Stimulated activated naive CD8-positive, alpha-beta T cell treated with anti-CD3 and anti-CD28 coated beads, Interleukin-15, amount 100 ng/mL, for 72 hours (primary cell): ENCODE measurements at places on chromosomes 5 and 9.
A peak's percentile ranks its signal among the peaks of the same experiment; 100 is the strongest.

DNA sequence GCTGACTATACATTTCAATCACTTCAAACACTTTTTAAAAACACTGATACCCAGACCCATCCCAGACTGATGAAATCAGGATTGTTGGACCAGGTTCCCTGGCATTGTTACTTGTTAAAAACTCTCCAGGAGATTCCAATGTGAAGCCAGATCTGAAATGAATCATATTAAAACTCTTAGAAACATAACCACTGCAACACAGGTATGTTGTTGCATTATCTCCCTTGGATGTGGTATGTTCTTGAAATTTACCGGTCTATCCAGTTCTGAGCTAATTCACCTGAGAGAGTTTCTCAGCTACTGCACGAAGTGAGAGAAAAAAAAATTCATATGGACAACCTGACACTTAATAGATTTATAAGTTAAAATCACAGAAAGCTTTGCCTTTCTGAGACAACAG, 21.8 kb downstream of the MEF2C start:
- DNase-seq = no peak

GRCh38 chr9:132610661-132611060, 28.3 kb downstream of the BARHL1 start:
- no peak for DNase-seq

GRCh38 chr5:109453251-109453650, 43.5 kb upstream of the PJA2 start:
- no peak for DNase-seq

- DNase-seq = no peak
Measured at GRCh38 chr5:68299575-68299974, 84.0 kb downstream of the PIK3R1 start.

GRCh38 chr5:110757118-110757729, 18.4 kb downstream of the SLC25A46 start:
- peak; percentile 25 for DNase-seq

DNA sequence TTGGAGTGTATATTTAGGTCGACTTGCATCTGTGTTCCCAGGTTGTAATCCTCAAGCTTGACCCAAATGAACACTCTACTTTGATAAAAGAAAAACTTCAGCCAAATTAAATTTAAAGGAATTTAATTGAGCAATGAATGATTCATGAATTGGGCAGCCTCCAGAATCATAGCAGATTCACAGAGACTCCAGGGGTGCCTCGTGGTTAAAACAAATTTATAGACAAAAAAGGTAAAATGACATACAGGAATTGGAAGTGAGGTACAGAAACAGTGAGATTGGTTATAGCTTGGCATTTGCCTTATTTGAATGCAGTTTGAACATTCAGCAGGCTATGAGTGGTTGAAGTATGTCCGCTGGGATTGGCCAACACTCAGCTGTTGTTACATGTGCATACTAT, 21.6 kb upstream of the SPATA31D4 start:
- no peak for DNase-seq

DNA sequence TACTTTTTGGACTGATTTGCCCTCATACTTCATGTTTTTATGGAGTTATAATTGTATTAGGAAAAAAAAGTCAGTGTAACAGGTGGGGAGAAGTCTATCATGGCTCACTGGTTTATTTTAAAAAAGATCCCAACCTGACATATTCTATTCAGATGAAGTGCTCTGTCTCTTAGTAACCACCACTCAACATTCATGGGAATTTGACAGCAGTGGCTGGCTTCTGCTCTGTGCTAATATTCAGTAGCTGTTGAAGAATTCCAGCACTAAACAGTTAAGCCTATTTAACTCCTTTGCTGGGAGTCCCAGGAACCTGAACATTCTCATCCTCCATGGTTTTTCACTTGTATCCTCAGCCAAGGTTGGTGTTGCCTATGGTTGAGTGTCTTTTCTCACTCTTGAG, 23.1 kb downstream of the CMYA5 start:
- no peak for DNase-seq

GRCh38 chr5:148937239-148937638, 110.8 kb downstream of the ADRB2 start:
- no peak for DNase-seq

- no peak for DNase-seq
Measured at GRCh38 chr9:90787771-90788460, 13.7 kb upstream of the SYK start.

DNA sequence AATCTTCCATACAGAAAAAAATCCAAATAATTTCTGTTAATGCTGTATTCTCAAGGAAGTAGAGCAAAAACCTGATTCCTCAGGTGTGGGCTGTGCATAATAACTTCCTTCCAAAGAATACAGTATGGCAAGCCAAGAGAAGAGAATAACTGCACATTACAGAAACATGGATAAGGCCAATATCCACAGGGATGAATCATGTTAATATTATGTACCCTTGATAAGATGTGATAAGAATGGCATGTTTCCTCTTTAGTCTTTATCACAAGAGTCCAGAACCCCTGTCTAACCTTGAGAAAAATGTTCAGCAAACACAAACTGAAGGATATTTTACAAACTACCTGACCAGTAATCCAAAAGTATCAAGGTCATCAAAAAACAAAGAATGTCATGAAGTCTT, 795.8 kb downstream of the SEMA5A start:
- no peak for DNase-seq

DNA sequence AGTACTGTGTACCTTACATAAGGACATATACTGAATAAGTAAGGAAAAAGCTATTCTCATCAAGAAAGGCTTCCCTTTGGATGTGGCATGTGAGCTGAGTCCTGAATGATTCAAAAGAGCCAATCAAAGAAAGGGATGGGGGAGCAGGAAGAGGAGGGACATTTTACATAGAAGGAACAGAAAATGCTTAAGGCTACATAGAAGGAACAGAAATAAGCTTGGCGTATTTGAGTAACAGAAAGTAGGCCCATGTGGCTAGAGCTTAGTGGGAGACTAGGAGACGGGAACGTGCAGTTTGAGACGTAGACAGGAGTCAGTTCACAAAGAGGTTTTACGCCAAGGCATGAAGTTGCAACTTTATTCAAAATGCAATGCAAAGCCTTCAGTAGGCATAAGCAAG, 126.3 kb downstream of the CEMIP2 start:
- no peak for DNase-seq

GRCh38 chr5:133111299-133111698, 59.5 kb downstream of the HSPA4 start:
- peak; percentile 77 for DNase-seq

- DNase-seq = no peak
Measured at GRCh38 chr5:1351156-1351555, 6.3 kb upstream of the CLPTM1L start.

DNA sequence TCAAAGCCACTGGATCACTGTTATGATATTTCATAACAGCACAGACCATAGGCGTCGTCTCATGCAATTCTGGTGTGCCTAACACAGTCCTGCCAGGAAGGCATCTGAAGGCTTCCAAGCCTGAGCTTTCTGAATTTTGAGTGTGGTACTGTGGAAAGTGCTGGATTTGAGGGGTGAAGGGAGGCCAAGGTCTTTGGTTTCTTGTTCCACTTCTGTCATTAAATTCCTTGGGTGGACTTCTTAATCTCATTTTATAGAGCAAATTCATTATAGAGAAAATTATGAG, 441.3 kb upstream of the PIK3R1 start:
- DNase-seq = no peak

- DNase-seq = no peak
Measured at GRCh38 chr9:109440117-109440515, 58.0 kb downstream of the PTPN3 start.

DNA sequence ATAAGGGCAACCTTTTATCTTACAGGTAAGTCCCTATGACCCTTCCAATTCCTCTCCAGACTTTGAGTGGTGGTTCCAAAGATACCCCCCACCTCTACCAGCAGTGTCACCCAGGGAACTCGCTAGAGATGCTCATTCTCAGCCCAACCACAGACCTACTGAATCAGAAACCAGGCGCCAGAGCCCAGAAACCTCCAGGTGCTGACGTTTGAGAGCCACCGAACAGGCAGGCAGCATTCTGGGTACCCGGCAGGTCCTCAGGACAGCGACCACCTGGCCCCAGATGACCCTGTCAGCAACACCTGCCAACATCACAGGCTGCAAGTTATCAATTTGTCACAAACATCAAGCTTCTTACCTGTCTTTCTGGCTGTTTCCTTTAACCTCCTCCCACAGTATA, 19.5 kb downstream of the RAPGEF1 start:
- no peak for DNase-seq

- DNase-seq = no peak
Measured at GRCh38 chr9:87954230-87954629, 20.1 kb downstream of the CDK20 start.

- no peak for DNase-seq
Measured at GRCh38 chr5:159135896-159136531, 36.3 kb upstream of the EBF1 start.

DNA sequence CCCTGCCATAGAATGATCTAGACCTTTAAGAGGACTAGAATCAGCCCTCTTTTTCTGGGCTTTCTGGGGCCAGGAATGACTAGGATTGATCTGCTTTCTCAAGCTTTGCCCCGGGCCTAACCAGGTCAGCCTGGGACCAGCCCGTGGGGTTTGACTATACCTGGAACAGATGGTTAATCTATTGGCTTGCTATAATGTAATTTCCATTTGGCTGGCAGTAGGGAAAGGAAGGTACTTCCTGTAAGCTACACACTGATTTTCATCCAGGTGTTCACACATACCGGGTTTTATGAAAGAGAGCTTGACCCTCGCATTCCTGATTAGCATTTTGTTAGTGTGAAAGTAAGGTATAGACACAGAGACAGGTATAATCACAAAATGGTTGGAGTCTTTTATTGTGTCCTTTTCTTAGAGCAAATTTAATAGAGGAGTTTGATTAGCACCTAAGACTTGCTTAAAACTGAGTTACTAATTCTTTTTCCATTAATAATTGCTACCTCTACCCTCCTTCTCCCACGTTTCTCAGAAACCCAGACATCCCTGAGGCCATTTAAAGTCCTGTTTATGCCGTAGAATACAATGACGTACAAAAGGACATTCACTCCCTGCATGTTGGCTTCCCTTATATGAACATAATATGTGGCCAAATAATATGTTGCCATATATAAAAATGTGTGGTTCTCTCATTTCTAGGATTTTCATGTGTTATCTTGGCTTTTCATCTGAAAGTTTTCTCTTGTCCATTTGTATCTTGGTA, 17.3 kb downstream of the LNPEP start:
- no peak for DNase-seq

GRCh38 chr5:38515646-38516045, 40.8 kb downstream of the LIFR start:
- no peak for DNase-seq

DNA sequence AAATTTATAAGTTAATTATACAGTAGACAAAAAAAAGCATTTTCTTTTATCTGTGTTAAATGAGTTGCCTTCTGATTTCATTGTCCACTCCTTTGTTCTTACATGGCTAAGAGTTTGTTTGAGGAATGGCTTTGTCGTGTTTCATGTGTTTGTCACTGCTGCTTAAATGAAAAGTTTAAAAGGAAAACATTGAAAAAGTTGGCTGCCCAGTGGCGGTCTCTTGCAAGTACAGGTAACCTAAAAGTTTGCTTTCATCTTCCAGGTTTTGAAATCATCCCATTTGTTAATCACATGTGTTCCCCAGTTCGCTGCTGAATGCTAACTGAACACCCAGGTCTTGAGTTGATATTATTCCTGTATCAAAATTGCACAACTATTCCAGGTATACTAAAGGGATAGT, 33.9 kb downstream of the EGFLAM start:
- no peak for DNase-seq

- DNase-seq = no peak
Measured at GRCh38 chr9:70392850-70393249, 21.6 kb downstream of the KLF9 start.

DNA sequence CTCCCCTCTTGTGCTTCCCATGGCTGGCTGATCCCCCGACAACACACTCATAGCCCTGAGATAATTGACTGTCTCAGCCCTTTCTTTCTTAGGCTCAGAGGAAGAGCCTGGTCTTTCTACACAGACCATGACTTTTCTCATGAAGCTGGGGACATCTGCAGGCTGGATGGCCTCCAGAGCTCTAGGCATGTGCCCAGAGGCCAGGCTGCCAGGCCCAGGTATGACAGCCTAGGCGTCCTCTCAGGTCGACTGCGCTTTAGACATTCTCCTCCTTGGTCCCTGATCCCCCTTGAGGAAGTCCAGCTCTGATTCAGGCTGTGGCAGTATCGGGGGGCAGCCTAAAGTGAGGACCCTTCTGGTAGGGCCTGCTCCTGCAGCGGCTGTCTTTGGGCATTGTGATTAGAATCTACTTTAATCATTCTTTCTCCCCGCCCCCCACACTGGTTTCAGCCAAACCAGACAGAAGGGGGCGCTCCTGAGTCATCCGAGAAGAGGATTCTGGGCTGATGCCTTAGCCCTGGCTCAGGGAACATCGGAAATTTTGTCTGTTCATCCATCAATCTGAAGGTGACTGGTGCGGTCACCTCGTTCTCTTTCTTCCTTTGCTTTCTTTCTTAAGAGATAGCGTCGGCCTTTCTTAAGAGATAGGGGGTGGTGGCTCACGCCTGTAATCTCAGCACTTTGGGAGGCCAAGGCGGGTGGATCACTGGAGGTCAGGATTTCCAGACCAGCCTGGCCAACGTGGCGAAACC, 66.5 kb upstream of the HSPA9 start:
- peak; percentile 77 for DNase-seq

GRCh38 chr5:10913181-10913810, 152.3 kb upstream of the DAP start:
- no peak for DNase-seq

- DNase-seq = no peak
Measured at GRCh38 chr5:168086104-168086610, 205.3 kb upstream of the WWC1 start.

DNA sequence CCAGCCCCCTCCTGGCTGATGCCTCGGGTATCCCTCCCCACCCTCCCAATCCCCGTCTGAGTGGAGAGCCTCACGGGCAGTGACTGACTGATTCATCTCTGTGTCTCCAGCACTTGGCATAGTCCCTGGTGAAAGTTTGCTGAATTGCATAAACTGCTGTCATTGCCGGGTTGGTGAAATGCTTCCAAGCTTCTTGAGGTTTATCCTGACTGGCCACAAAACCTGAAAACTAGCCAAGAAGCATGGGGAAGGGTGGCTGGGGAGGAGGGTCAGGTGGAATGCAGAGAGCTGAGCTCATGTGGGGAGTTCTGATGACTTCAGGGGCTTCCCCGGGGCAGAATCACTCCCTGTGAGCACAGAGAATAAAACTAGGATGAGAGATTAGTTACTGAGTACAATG, 56.9 kb upstream of the GGTA1 start:
- no peak for DNase-seq

GRCh38 chr5:172415362-172416275, 38.7 kb downstream of the SH3PXD2B start:
- DNase-seq = no peak

- DNase-seq = no peak
Measured at GRCh38 chr5:151810897-151811296, 39.1 kb downstream of the G3BP1 start.

DNA sequence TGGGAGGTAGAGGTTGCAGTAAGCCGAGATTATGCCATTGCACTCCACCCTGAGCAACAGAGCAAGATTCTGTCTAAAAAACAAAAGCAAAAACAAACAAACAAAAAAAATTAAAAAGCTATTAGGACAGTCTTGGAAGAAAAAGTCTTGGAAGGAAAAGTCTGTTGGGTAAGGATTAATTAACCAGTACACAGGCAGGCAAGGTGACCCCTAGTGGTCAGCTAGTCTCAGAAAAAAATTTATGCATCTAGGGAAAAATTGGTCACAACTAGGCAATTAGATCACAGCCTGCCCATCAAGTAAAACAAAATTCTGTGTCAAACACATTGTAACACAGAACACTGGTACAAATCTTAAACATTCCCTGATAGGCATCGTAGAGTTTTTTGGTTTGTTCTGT, 6.7 kb upstream of the ANKRD18B start:
- no peak for DNase-seq
